ENCODE measurements at places on chromosomes 7 and 10.
A peak's percentile ranks its signal among the peaks of the same experiment; 100 is the strongest.

DNA sequence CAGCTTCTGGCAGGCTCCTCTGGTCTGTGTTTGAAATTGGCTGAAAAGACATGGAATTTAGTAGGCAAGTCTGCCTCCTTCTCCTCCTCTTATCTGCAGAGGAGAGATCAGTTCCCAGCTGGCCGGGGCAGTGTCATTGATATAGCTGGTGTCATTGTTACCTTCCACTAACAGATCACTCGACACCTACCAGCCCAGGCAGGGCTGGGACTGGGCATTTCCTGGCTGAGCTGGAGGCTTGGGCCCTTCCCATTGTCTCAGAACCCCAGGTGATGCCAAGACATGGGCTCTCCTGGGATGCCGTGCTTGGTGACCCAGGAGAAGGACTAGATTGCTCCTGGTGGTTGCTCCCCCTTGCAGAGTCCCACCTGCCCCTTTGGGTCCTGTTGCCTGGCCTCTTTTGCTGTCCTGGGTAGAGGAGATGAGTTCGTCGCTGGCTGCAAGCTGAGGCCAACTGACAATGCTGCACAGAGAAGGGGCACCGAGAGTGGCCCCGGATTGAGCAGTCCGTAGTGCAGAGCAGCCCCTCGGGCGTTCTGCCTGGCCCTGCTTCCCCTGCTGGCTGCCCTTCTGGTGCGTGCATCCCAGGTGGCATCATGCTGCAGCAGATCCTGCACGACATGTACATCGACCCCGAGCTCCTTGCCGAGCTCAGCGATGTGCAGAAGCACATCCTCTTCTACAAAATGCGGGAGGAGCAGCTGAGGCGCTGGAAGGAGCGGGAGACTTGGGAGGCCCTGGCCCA is at the start of gene SH2D4B:
TSS of gene SH2D4B (plus strand) at position 167 of the 745 bp plus-strand sequence. CDS start at position 597, 430 bp downstream.
- no peak for DNase-seq

DNA sequence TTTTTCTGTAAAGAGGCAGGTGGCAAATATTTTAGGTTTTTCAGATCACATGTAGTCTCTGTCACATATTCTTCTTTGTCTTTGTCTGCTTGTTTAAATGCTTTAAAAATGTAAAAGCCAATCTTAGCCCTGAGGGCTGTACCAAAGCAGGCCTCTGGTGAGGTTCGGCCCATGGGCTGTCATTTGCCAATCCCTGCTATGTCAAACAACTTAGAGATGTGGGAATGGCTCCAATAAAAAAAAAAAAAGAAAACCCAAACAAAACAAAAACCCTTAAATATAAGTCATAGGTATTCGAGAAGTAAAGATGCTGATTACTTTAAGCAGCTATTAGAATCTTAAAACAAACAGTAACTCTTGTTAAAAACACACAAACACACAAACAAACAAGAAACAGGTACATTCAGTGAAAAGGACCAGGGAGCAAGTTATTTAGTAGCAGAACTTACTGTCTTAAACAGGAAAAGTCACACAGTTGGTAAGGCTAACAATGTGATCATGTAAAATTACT is 61.4 kb upstream of the NAMPT start:
- DNase-seq: no peak

- no peak for DNase-seq
These were observed 224.4 kb downstream of the PTPRN2 start for GRCh38 chr7:158362912-158363905.

GRCh38 chr10:131681122-131681521 is 219.7 kb upstream of the PPP2R2D start:
- DNase-seq: no peak

GRCh38 chr7:137399827-137400823 is 56.6 kb upstream of the PTN start:
- no peak for DNase-seq

DNA sequence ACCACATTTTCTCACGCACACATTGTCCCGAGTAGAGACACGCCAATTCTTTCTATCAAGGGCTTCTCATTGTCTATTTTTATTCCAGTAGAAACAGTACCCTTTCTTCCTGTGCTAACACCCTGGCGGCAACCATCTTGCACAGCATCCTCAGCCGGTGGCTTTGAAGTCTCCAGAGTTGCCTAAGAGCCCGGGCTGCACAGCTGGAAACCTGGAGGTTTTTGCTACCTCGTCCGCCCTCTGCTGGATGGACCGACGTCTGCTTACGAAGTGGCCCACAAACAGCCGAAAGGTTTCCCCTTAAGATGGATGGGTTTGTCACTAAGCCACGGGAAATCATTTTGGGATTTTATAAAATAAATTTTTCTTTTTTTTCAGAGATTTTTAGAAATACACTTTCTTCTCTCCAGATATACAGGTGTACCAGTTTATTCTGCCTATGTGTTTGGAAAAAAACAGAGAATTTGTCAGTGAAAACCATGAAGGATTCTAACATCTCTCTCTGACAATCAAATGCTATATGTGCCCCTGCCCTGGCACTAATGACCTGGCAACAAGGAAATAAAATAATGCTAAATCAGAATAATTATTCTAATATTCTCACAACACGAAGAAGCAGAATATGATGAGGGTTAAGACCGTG is 81.8 kb upstream of the FAM204A start:
- peak; percentile 5 for DNase-seq

DNA sequence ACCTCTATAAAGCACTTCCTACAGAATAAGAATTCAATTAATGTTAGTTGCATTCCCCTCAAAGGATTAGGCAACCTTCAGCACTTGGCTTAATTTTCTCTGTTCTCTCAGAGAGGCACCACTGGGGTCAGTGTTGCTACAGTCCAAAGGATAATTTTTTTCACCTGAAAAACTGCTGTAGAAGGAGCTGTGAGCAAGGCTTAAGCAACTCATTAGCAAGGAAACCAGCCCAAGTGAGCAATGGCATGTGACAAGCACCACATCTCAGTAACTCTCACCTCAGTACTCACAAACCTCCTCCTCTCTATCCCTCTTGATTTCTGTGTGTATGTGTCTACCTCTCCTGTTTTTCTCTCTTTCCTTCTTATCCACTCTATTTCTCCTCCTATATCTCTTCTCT is 55.9 kb downstream of the DGKI start:
- no peak for DNase-seq

DNA sequence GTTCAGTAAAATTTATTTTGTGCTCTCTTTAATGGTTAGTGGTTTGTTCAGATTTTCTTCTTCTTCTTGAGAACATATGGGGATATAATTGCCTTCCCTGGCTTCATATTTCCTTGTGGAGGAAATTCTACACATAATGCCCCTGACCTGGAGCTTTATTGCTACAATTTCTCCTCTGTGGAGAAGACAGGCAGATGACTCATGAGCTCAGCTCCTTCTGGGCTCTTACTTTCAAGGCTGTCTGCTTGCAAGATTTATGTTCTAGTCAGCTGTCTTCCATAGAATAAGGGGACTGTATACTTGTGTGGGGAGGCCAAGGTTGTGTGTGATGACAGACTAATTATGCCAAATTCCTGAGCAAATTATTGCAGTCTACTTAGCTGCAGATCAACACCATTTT is 1.6 kb downstream of the LRRD1 start:
- no peak for DNase-seq

- DNase-seq: no peak
These were observed 32.0 kb downstream of the SND1 start for GRCh38 chr7:127683776-127684681.

Data from activated CD8-positive, alpha-beta memory T cell treated with anti-CD3 and anti-CD28 coated beads for 1 hour (primary cell).